ENCODE measurements at places on chromosomes 5 and 9.
A peak's percentile ranks its signal among the peaks of the same experiment; 100 is the strongest.

- no peaks in the 10 kb centered on the region for H3K36me3 ChIP-seq
- H3K27me3 ChIP-seq = no peaks in the 10 kb centered on the region
- peaks cover 8% of the 10 kb centered on the region for H3K4me1 ChIP-seq
- DNase-seq = no peak
- H3K4me3 ChIP-seq = peak overlapping the region; percentile 61
- peak overlapping the region; percentile 82 for H3K27ac ChIP-seq
Measured at GRCh38 chr5:179906795-179907555, 722 bp downstream of the TBC1D9B start.

DNA sequence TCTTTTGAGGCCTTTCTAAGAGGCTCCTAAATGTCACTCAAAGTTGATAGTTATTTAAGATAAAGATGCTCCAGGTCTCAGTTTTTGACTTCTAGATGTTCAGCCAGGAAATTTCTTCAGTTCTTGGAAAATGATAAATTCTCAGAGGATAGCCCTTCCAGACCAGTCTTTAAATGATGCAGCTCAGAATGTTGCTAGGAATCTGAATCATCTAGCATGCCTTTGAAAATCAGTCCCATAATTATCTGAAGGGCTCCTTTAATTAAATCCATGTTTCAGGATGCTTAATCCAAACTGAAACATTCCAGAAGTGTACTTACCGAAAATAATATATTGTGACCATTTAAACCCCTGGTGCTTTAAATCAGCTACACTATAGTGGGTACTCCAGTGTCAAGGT lies 107.5 kb upstream of the FBN2 start:
- no peak overlapping the region for H3K27ac ChIP-seq
- no peak overlapping the region for H3K4me3 ChIP-seq
- no peaks in the 10 kb centered on the region for H3K36me3 ChIP-seq
- no peaks in the 10 kb centered on the region for H3K27me3 ChIP-seq

- no peaks in the 10 kb centered on the region for H3K36me3 ChIP-seq
- H3K27ac ChIP-seq = no peak overlapping the region
- no peaks in the 10 kb centered on the region for H3K4me1 ChIP-seq
Measured at GRCh38 chr5:148230240-148230639, 8.1 kb upstream of the MARCOL start.

- no peak for DNase-seq
- H3K4me1 ChIP-seq = no peaks in the 10 kb centered on the region
- no peak overlapping the region for H3K27ac ChIP-seq
Measured at GRCh38 chr5:154829589-154830218, 20.7 kb downstream of the FAXDC2 start.

DNA sequence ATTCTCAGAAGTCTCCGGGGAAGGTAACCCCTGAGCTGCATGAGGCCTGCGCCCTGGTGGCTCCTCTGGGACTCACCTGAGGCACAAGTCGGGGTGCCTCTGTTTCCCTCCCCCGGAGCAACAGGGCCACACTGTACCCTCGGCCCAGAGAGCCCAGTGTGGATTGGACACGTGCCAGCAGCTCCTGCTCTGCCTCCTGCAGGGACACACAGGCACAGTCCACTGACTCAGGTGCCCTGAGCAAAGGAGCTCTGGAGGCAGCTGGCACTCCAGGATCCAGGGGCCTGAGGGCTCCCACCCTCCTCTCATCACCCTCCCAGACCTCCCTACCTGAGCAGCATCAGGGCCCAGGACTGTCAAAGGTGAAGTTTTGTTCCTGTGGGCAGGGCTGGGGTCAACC lies 29.5 kb downstream of the SLC35A4 start:
- H3K27me3 ChIP-seq = no peaks in the 10 kb centered on the region
- no peak overlapping the region for H3K4me3 ChIP-seq

DNA sequence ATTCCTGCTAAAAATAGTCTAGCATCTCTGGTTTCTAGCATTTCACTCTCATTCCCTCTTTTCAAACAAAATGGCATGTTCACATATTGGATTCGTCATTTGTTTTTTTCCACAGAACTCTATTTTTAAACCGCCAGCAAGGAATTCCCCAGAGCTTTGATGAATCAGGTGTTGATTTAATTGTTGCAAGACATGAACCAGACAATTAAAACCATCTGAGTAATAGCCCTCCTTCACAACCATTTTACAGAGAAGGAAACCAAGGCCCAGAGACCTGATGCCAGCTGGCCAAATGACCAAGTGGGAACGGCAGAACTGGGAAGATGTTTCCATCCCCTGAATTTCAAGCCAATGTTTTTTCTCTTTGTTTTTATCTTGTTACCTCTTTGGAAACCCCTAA lies 167.0 kb downstream of the CAAP1 start:
- no peaks in the 10 kb centered on the region for H3K4me1 ChIP-seq
- H3K27ac ChIP-seq = peak overlapping the region; percentile 37
- H3K27me3 ChIP-seq = no peaks in the 10 kb centered on the region
- H3K36me3 ChIP-seq = no peaks in the 10 kb centered on the region
- no peak overlapping the region for H3K4me3 ChIP-seq

GRCh38 chr5:58622936-58623871 lies 40.3 kb downstream of the RAB3C start:
- DNase-seq = no peak
- H3K27me3 ChIP-seq = no peaks in the 10 kb centered on the region
- H3K4me1 ChIP-seq = no peaks in the 10 kb centered on the region
- no peaks in the 10 kb centered on the region for H3K36me3 ChIP-seq
- H3K27ac ChIP-seq = no peak overlapping the region

DNA sequence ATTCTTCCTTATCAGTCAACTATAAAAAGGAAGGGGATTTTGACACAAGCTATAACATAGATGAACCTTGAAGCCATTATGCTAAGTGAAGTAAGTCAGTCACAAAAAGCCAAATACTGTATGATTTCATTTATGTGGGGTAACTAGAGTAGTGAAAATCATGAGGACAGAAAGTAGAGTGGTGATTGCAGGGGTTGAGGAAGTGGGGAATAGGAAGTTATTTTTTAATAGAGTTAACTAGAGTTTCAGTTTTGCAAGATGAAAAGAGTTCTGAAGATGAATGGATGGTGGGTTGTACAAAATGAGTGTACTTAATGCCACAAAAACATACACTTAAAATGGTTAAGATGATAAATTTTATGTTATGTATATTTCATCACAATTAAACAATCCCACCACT lies 65.4 kb upstream of the FAM174A start:
- H3K27me3 ChIP-seq = no peaks in the 10 kb centered on the region
- no peaks in the 10 kb centered on the region for H3K36me3 ChIP-seq
- no peak for DNase-seq
- no peak overlapping the region for H3K4me3 ChIP-seq
- H3K4me1 ChIP-seq = no peaks in the 10 kb centered on the region

DNA sequence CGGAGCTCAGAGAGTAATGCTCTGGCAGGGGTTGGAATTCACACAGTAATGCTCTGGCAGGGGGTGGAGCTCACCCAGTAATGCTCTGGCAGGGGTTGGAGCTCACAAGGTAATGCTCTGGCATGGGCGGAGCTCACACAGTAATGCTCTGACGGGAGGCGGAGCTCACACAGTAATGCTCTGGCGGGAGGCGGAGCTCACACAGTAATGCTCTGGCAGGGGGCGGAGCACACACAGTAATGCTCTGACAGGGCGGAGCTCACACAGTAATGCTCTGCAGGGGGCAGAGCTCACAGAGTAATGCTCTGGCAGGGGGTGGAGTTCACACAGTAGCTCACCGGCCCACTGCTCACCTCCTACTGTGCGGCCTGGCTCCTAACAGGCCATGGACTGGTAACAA lies 47.2 kb upstream of the LPCAT1 start:
- H3K27ac ChIP-seq = no peak overlapping the region
- H3K4me3 ChIP-seq = no peak overlapping the region
- DNase-seq = no peak

- no peak overlapping the region for H3K4me3 ChIP-seq
- H3K4me1 ChIP-seq = no peaks in the 10 kb centered on the region
- H3K27ac ChIP-seq = no peak overlapping the region
- no peaks in the 10 kb centered on the region for H3K36me3 ChIP-seq
- no peaks in the 10 kb centered on the region for H3K27me3 ChIP-seq
Measured at GRCh38 chr5:167999182-167999581, 292.3 kb upstream of the WWC1 start.

GRCh38 chr5:114255260-114255659 lies 106.6 kb upstream of the KCNN2 start:
- H3K36me3 ChIP-seq = no peaks in the 10 kb centered on the region
- H3K4me1 ChIP-seq = no peaks in the 10 kb centered on the region
- no peak overlapping the region for H3K27ac ChIP-seq
- no peak overlapping the region for H3K4me3 ChIP-seq
- H3K27me3 ChIP-seq = no peaks in the 10 kb centered on the region

- no peak overlapping the region for H3K27ac ChIP-seq
- H3K36me3 ChIP-seq = no peaks in the 10 kb centered on the region
- H3K4me1 ChIP-seq = no peaks in the 10 kb centered on the region
- H3K27me3 ChIP-seq = no peaks in the 10 kb centered on the region
- DNase-seq = no peak
- no peak overlapping the region for H3K4me3 ChIP-seq
Measured at GRCh38 chr5:53487436-53487835, 7.0 kb downstream of the FST start.

DNA sequence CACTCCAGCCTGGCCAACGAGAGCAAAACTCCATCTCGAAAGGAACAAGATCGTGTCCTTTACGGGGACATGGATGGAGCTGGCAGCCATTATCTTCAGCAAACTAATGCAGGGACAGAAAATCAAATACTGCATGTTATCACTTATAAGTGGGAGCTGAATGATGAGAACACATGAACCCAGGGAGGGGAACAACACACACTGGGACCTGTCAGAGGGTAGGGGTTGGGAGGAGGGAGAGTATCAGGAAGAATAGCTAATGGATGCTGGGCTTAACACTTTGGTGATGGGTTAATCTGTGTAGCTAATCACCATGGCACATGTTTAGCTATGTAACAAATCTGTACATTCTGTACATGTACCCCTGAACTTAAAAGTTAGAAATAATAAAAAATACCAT lies 40.9 kb downstream of the NMUR2 start:
- no peaks in the 10 kb centered on the region for H3K4me1 ChIP-seq
- H3K4me3 ChIP-seq = no peak overlapping the region
- H3K36me3 ChIP-seq = no peaks in the 10 kb centered on the region
- H3K27ac ChIP-seq = no peak overlapping the region
- DNase-seq = no peak
- H3K27me3 ChIP-seq = no peaks in the 10 kb centered on the region

GRCh38 chr5:56862909-56863308 lies 46.5 kb upstream of the SETD9 start:
- H3K27ac ChIP-seq = no peak overlapping the region
- no peak for DNase-seq
- no peaks in the 10 kb centered on the region for H3K4me1 ChIP-seq
- H3K4me3 ChIP-seq = no peak overlapping the region
- H3K27me3 ChIP-seq = no peaks in the 10 kb centered on the region
- no peaks in the 10 kb centered on the region for H3K36me3 ChIP-seq

DNA sequence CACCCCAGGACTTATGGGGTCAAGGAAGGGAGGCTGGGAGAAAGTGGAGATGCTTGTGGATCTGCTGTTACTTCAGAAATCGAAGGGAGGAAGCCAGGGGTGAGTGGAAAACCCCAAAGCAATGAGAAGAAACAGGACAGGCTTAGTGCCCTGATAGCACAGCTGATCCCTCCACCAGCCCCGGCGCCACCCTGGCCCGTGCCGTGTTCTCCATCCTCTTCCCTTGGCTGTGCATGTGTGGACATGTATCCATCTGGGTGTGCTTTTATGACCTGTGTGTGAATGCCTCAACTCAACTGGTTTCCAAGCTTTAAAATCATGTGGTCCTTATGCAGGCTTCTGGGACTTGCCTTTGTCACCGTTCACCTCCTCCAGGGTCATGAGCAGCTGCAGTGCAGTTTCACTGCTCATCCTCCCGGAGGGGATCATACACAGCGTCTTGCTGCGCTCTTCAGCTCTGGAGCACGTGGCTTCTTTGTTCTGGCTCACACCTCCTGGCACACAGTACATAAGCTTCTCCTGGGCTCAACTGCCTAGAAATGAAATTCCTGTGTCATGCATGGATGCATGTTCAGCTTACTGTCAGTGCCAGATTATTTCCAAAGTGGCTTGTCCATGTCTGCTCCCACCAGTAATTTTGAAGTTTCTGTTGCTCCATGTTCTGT lies 58.2 kb downstream of the IPPK start:
- no peak for DNase-seq
- H3K4me1 ChIP-seq = no peaks in the 10 kb centered on the region
- no peaks in the 10 kb centered on the region for H3K27me3 ChIP-seq
- H3K27ac ChIP-seq = no peak overlapping the region

DNA sequence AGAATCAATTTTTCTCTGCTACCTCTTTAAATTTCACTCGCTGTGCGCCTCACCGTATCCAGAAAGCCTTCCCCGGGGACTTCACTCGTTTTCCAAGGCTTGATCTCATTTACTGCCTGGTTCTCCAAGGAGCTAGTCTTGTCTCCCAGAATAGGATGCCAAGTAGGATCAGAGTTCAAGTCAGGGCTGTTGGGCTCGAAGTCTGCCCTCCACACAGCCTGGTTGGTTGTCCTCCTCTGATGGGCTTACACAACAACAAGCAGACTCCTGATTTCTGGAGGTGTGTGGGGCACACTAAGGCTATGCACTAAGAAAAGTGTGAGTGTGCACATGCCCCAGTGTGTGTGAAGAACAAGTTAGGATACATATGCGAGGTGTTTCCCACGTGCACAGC lies 14.0 kb upstream of the TNIP1 start:
- no peaks in the 10 kb centered on the region for H3K4me1 ChIP-seq
- H3K36me3 ChIP-seq = no peaks in the 10 kb centered on the region
- no peak overlapping the region for H3K4me3 ChIP-seq
- H3K27me3 ChIP-seq = no peaks in the 10 kb centered on the region
- DNase-seq = no peak

- H3K36me3 ChIP-seq = no peaks in the 10 kb centered on the region
- no peak overlapping the region for H3K4me3 ChIP-seq
- no peak for DNase-seq
- H3K4me1 ChIP-seq = peaks cover 22% of the 10 kb centered on the region
- no peaks in the 10 kb centered on the region for H3K27me3 ChIP-seq
Measured at GRCh38 chr9:106869458-106869857, 6.5 kb downstream of the ZNF462 start.

GRCh38 chr9:9631284-9631683 lies 981.5 kb downstream of the PTPRD start:
- H3K4me1 ChIP-seq = no peaks in the 10 kb centered on the region
- no peaks in the 10 kb centered on the region for H3K27me3 ChIP-seq
- no peaks in the 10 kb centered on the region for H3K36me3 ChIP-seq
- no peak overlapping the region for H3K27ac ChIP-seq

DNA sequence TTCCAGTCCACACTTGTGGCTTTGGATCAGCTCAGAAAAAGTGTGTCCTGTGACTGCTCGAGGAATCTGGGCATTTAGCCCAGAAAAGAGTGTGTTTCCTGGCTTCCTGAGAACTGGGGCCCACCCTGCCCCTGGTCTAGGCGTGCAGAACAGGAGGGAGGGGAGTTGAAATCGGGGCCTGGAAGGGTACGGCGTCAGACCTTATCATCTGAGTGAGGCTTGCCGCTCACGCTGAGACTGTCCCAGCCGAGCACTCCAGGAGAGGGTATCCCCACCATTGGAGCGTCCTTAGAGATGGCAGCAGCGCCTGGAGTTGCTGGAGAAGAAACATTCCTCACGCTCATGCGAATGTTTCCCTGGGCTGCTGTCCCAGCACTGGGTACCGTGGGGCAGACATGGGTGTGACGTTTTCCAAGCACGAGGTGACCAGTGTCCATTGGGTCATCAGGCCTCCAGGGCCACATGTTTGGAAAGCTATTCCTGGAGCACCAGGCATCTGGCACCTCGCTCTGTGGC lies 22.5 kb downstream of the NEK6 start:
- peaks cover 13% of the 10 kb centered on the region for H3K4me1 ChIP-seq
- peak overlapping the region; percentile 88 for H3K27ac ChIP-seq
- no peak overlapping the region for H3K4me3 ChIP-seq

GRCh38 chr9:136820971-136821825 lies 13.4 kb downstream of the RABL6 start:
- H3K36me3 ChIP-seq = no peaks in the 10 kb centered on the region
- DNase-seq = no peak
- no peaks in the 10 kb centered on the region for H3K4me1 ChIP-seq
- H3K27ac ChIP-seq = no peak overlapping the region
